ENCODE measurements at places on chromosomes 7 and 10. TPM values are rescaled to one million over a fixed set of nuclear protein-coding genes. Genes with fewer than 3 reads are reported as not detected.

DNA sequence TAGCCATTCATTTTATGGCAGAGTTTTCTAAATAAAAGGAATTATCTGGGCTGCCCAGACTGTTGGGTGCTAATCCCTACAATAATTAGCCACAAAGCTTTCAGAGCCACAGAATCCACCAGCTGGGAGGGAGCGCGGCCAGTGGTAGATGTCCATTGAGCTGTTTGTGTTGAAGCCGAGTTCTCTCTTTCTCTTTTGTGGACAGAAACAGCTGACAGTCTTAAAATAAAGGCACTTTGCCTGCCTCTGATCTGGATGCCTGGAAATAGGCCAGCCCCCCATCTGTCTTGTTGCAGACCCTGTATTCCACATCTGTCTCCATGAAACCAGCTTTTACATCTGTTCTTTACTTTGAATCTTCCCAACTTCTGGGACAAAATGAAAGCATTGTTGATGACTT is 66.1 kb downstream of the MTPN start:
- DNase-seq, result no peak

DNA sequence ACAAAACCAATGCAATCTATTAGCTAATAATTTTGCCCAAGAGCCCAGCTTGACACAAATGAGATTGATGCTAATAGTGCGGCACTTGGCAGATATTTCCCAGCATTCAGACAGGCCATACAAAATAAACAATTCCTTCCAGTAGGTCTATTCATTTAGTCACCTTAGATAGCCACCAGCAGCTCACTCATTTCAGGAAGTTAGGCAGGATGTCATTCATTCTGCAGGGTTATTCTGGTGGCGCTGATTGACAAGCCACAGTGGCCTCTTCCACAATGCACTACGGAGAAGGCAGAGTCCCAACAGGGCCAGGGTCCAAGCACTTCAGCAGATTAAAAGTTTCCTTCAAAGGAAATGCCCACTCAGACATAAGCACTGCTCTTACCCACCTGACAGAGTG is 55.8 kb downstream of the PIK3AP1 start:
- DNase-seq, result no peak

GRCh38 chr7:110760341-110760740 is 330.6 kb upstream of the LRRN3 start:
- no peak for DNase-seq

Gene KAZALD1
- total RNA-seq, result 1.1 TPM
